ENCODE measurements at places on chromosomes 3 and 15. TPM values are rescaled to one million over a fixed set of nuclear protein-coding genes. Genes with fewer than 3 reads are reported as not detected.

GRCh38 chr3:170614214-170614966 lies 28.5 kb upstream of the SLC7A14 start:
- H3K27me3 ChIP-seq, result no peaks in the 10 kb centered on the region
- DNase-seq, result no peak
- H3K27ac ChIP-seq, result no peak overlapping the region
- H3K36me3 ChIP-seq, result no peaks in the 10 kb centered on the region
- peaks cover 2% of the 10 kb centered on the region for H3K4me1 ChIP-seq
- H3K4me3 ChIP-seq, result no peak overlapping the region

DNA sequence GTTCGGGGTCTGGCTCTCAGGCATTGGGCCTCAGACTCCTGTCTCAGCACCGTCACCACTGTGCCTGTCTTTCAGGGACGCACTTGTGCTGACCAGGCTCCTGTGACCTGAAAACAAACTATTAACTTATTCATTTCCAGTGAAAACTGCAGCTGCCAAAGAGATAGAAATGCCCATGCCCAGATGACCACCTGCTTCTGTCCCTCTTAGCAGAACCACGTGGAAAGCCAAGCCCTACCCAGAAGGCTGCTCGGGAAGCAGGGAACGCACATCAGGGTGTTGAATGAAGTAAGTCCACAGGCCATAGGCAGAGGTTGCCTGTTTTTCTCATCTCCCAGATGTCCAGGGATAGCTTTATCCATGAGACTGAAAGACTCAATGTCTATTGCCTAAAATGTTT lies 219.3 kb downstream of the EBLN2 start:
- H3K36me3 ChIP-seq, result no peaks in the 10 kb centered on the region
- no peak overlapping the region for H3K27ac ChIP-seq
- no peak overlapping the region for H3K4me3 ChIP-seq
- no peaks in the 10 kb centered on the region for H3K4me1 ChIP-seq
- no peak for DNase-seq
- no peaks in the 10 kb centered on the region for H3K27me3 ChIP-seq

GRCh38 chr3:153099131-153099530 lies 62.9 kb upstream of the RAP2B start:
- H3K27me3 ChIP-seq, result no peaks in the 10 kb centered on the region
- no peaks in the 10 kb centered on the region for H3K4me1 ChIP-seq
- H3K36me3 ChIP-seq, result no peaks in the 10 kb centered on the region
- no peak overlapping the region for H3K4me3 ChIP-seq
- DNase-seq, result no peak
- no peak overlapping the region for H3K27ac ChIP-seq

DNA sequence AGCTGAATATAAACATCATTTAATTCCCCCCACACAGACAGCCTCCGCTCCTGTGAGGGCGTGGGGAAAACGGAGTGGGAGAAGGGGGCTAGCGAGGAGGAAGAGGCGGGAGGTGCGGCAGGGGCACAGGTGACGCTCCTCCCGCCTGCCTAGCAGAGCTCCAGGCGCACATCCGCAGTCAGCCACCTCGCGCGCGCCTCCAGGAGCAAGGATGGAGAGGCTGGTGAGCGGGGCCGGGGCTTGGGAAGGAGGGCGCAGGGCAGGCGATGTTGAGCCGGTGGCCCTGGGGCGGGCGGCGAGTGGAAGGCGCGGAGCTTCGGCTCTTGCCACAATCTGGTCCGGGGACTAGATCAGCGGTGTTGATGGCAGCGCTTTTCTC lies at the start of gene CD200:
CD200 (plus strand) TSS at position 155 of the 379 bp plus-strand sequence; CDS start at position 212, 57 bp downstream.
- peaks cover 6% of the 10 kb centered on the region for H3K4me1 ChIP-seq
- H3K27ac ChIP-seq, result peak within 1 kb of the TSS; percentile 32
- peak; percentile 72 for DNase-seq
- H3K4me3 ChIP-seq, result peak within 1 kb of the TSS; percentile 54
- H3K36me3 ChIP-seq, result no peaks in the 10 kb centered on the region

NT5DC2 gene
- 39.7 TPM for total RNA-seq

Measured in upper lobe of right lung (tissue), 1 donor.